ENCODE measurements at places on chromosomes 11 and 22. TPM values are rescaled to one million over a fixed set of nuclear protein-coding genes. Genes with fewer than 3 reads are reported as not detected.

SPON1 gene
- 3.6 TPM for total RNA-seq

SCN2B gene
- 3.4 TPM for total RNA-seq

FAM111A gene
- 49.5 TPM for total RNA-seq

FAM180B gene
- total RNA-seq = 0.26 TPM

OR51B5 gene
- 0.11 TPM for total RNA-seq

P2RX6 gene
- 3.1 TPM for total RNA-seq

SCGB2A2 gene
- total RNA-seq = not detected

SCO2 gene
- total RNA-seq = 2.5 TPM

CD3D gene
- total RNA-seq = not detected

HPX gene
- total RNA-seq = 2.2 TPM

DLG2 gene
- 3.5 TPM for total RNA-seq

OR6A2 gene
- 0.76 TPM for total RNA-seq

SPINDOC gene
- 10.6 TPM for total RNA-seq

NPTXR gene
- total RNA-seq = 2.6 TPM

RIMBP3B gene
- total RNA-seq = 0.22 TPM

ZNF280B gene
- 1.6 TPM for total RNA-seq

PIWIL4 gene
- 6.8 TPM for total RNA-seq

TRPM5 gene
- total RNA-seq = not detected

C22orf23 gene
- total RNA-seq = 0.43 TPM

ESAM gene
- total RNA-seq = 0.54 TPM

TMEM138 gene
- 31.6 TPM for total RNA-seq
